ENCODE measurements at places on chromosomes 11 and 22.

- no peak for DNase-seq
- peaks cover 31% of the 10 kb centered on the region for H3K4me1 ChIP-seq
- H3K36me3 ChIP-seq = no peaks in the 10 kb centered on the region
- no peak overlapping the region for H3K27ac ChIP-seq
- no peaks in the 10 kb centered on the region for H3K27me3 ChIP-seq
Measured at GRCh38 chr11:75631086-75631730, 37.6 kb downstream of the MAP6 start.

DNA sequence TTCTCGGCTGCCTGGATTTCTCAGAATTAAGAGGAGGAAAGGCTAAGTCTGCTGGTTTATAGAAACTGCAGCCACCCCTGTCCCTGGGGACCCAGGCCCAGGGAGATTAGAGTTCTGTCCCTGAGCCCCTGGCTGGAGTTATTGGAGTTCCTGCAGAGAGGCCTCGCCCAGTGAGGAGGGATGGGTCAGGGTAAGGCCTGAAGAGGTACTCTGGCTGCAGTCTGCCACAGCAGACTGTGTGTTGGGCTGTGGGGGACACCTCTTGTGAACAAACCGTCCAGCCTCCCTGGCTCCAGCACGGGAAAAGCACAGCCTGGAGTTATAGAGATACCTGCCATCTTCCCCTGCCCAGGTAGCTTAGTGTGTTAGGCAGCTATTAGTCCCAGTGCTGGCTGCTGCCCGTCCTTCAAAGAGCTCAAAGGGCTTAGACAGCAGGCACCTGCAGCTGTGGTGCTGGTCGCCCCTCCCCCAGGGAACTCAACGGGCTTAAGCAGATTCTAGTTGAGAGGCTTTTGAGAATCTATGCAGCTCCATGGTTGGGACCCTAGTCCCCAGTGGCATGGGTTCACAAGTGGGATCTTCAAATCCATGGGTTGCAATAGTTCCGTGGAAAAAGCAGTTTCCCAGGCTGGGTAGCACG, 36.6 kb upstream of the MUC15 start:
- DNase-seq = no peak
- H3K27me3 ChIP-seq = no peaks in the 10 kb centered on the region
- peaks cover 8% of the 10 kb centered on the region for H3K36me3 ChIP-seq
- no peak overlapping the region for H3K4me3 ChIP-seq
- H3K27ac ChIP-seq = no peak overlapping the region
- H3K4me1 ChIP-seq = peaks cover 16% of the 10 kb centered on the region

DNA sequence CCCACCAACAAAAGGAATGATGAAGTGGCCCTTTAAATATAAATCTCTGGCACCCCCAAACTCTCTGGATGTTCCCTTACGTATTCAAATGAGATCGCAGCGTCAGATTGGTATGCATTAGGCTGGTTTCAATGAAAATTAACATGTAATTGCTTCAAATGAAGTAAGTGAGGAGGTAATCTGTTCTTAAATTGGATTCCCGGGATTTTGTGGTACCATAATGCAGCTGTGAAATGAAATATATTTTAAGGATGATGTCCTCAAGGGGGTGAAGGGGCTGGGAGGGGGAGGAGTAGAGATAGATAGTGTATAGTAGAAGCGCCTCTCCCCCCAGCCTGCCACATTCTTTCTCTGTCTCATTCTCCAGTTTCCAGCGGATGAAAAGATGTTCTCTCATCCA, 748.2 kb downstream of the NTM start:
- no peak overlapping the region for H3K4me3 ChIP-seq
- no peaks in the 10 kb centered on the region for H3K27me3 ChIP-seq
- no peak for DNase-seq
- H3K27ac ChIP-seq = no peak overlapping the region

DNA sequence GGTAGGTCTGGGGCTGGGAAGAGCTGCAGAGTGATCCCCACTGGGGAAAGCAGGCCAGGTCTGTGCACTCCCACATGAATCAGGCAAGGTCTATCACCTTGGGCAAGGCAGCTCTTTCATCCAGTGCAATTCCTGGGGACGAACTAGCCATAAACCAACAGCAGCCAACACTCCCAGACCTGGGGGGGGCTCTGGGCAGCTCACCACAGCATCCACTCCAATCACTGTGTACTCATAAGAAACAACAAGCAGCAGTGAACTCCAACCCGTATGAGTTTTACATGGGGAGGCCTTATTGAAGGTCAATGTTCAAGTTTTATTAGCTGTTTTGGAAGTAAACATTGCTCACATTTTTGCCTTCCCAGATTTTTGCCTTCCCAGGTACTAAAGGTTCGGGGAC, 157.4 kb upstream of the NAV2 start:
- H3K4me1 ChIP-seq = peaks cover 30% of the 10 kb centered on the region
- no peaks in the 10 kb centered on the region for H3K27me3 ChIP-seq
- no peak for DNase-seq

GRCh38 chr11:2216400-2217064, 44.9 kb upstream of the TH start:
- DNase-seq = no peak
- H3K4me1 ChIP-seq = peaks cover 22% of the 10 kb centered on the region
- no peak overlapping the region for H3K4me3 ChIP-seq
- peaks cover 56% of the 10 kb centered on the region for H3K27me3 ChIP-seq
- no peak overlapping the region for H3K27ac ChIP-seq
- peaks cover 5% of the 10 kb centered on the region for H3K36me3 ChIP-seq

GRCh38 chr11:68342459-68343158, 30.2 kb downstream of the LRP5 start:
- H3K4me1 ChIP-seq = peaks cover 58% of the 10 kb centered on the region
- peak overlapping the region; percentile 89 for H3K27ac ChIP-seq
- peaks cover 8% of the 10 kb centered on the region for H3K36me3 ChIP-seq
- no peak overlapping the region for H3K4me3 ChIP-seq

DNA sequence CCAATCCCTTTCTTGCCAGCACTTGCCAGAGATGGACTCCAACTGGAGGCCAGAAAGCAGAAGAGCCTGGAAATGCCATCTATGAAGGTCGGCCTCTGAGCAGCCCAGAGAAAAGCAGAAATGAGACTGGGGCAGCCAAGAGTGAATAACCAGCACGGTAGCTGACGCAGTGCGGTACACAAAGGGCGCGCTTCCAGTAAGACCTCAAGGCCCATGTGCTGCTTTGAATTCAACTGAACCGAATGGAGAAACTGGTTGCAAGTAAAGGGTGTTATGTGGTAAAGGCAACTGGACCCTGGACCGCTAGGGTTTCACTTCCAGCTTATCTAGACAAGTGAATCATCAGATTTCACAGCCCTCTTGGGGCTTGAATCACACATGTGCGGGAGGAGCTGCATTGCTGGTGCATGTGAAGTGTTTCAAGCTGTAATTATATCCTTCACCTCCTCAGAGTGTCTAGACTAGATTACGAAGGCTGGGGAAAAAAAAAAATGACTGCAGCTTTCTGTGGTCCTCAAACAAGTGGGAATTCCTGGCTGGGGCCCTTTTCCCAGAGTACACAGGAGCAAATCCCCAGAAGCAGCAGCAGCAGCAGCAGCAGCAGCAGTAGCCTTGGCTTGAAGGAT, 128.9 kb downstream of the CCDC34 start:
- H3K27ac ChIP-seq = no peak overlapping the region
- H3K36me3 ChIP-seq = no peaks in the 10 kb centered on the region
- no peak overlapping the region for H3K4me3 ChIP-seq

DNA sequence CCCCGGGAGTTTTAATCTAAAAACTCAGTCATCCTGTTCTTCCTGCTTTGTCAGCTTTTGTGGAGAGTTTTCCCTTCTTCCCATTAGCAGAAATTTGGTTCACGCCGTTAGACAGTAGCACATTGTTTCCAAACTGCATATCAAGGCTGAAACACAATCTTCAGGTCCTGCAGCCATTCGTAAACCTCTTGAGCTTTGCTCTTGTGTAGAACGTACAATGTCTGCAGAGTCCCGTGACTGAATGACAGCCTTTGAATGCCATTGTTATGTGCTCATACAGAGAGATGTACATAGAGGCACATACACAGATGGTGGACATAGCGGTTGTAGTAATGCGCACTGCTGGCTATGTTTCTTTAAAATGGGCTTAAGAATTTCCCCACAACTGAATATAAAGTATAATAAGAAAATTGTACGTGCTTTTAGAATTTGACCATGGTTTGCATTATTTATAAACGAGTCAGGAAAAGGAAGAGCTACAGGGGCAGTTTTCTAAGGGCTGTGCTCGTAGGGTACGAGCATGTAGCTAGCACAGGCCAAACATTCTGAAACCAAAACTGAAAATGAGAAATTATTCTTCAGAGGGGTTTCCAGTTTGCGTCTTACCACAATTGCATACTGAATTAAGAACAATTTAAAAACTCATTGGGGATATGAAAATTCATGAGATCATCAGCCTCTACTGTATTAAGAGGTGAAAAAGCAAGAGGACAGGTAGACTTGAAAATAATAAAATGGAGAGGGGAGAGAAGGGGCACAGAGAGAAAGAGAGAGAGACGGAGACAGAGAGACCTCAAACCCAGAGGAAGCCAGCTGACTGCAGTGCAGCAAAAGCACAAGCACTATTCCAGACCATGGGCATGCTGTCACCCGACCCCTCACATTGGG, 310.1 kb downstream of the CADM1 start:
- H3K4me3 ChIP-seq = no peak overlapping the region
- no peak for DNase-seq
- H3K36me3 ChIP-seq = no peaks in the 10 kb centered on the region
- peaks cover 17% of the 10 kb centered on the region for H3K27me3 ChIP-seq
- H3K27ac ChIP-seq = no peak overlapping the region

- no peak for DNase-seq
- H3K4me1 ChIP-seq = no peaks in the 10 kb centered on the region
- no peak overlapping the region for H3K27ac ChIP-seq
- no peak overlapping the region for H3K4me3 ChIP-seq
- no peaks in the 10 kb centered on the region for H3K36me3 ChIP-seq
- H3K27me3 ChIP-seq = peaks cover 100% of the 10 kb centered on the region
Measured at GRCh38 chr22:22717664-22718063, 73.2 kb downstream of the GGTLC2 start.

DNA sequence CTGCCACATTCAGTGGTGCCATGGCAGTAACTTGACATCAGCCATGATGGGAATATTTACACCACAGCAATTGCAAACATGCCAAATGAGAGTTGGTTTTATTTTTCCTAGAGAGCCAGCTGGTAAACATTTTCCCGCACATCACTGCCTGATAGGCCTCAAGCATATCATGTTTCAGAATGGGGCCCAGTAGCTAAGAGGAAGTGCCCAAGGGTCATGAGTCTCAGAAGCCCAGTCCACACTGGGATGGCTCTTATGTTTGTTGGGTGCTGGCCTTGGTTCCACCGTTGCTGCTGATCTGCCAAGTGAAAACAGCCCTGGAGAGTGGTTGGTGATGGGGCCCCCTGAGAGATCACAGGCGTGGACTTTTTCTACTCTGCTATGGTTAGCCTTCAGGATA, 64.3 kb upstream of the NAV2 start:
- H3K36me3 ChIP-seq = no peaks in the 10 kb centered on the region
- no peak for DNase-seq
- no peak overlapping the region for H3K27ac ChIP-seq

DNA sequence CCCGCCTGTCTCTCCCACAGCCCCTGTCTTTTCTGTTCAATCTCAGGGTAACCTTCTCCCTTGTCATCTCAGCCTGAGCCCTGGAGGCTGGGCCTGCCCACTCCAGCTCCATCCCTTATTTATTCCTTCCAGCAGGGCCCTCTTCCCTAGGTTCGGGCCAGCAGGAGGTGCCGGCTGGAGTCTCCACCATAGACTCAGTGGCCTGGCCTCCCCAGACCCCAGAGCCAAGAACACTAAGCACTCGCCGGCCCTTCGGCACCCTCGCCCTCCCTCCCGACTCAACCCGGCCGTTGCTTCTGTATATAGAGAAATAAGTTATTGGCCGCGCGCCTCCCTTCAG, 1.4 kb upstream of the RAB1B start:
- H3K27me3 ChIP-seq = no peaks in the 10 kb centered on the region
- H3K27ac ChIP-seq = peak overlapping the region; percentile 89
- no peak for DNase-seq
- peaks cover 12% of the 10 kb centered on the region for H3K4me1 ChIP-seq
- H3K36me3 ChIP-seq = peaks cover 30% of the 10 kb centered on the region
- peak overlapping the region; percentile 97 for H3K4me3 ChIP-seq

GRCh38 chr11:125270711-125271110, 106.2 kb downstream of the PKNOX2 start:
- H3K4me1 ChIP-seq = peaks cover 19% of the 10 kb centered on the region
- no peak for DNase-seq
- no peak overlapping the region for H3K4me3 ChIP-seq
- peaks cover 4% of the 10 kb centered on the region for H3K27me3 ChIP-seq
- no peaks in the 10 kb centered on the region for H3K36me3 ChIP-seq

DNA sequence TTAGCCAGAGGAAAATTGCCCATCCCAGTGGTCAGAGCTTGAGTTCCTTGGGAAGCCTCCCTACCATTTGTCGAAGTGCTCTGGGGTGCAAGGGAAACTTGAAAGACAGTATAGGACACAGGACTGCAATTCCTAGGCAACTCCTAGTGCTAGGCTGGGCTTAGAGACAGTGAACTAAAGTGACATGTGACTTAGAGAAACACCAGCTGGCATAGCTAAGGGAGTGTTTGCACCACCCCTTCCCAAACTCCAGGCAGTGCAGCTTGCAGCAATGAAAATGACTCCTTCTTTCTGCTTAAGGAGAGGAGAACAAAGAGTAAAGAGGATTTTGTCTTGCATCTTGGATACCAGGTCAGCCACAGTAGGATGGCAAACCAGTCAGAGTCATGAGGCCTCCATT, 388.0 kb downstream of the DYNC2H1 start:
- peaks cover 41% of the 10 kb centered on the region for H3K4me1 ChIP-seq
- H3K4me3 ChIP-seq = no peak overlapping the region
- no peak overlapping the region for H3K27ac ChIP-seq
- no peaks in the 10 kb centered on the region for H3K27me3 ChIP-seq
- DNase-seq = no peak
- H3K36me3 ChIP-seq = no peaks in the 10 kb centered on the region

- H3K4me1 ChIP-seq = peaks cover 3% of the 10 kb centered on the region
- no peaks in the 10 kb centered on the region for H3K27me3 ChIP-seq
- no peak overlapping the region for H3K4me3 ChIP-seq
- DNase-seq = peak; percentile 88
Measured at GRCh38 chr22:37623075-37624016, 14.7 kb downstream of the GGA1 start.

GRCh38 chr11:816433-816779, 2.3 kb upstream of the PNPLA2 start:
- peaks cover 15% of the 10 kb centered on the region for H3K4me1 ChIP-seq
- DNase-seq = no peak
- peaks cover 16% of the 10 kb centered on the region for H3K36me3 ChIP-seq
- H3K27ac ChIP-seq = no peak overlapping the region

- H3K4me1 ChIP-seq = no peaks in the 10 kb centered on the region
- DNase-seq = no peak
- H3K27me3 ChIP-seq = no peaks in the 10 kb centered on the region
Measured at GRCh38 chr22:44221710-44222475, 41.2 kb downstream of the PARVG start.

DNA sequence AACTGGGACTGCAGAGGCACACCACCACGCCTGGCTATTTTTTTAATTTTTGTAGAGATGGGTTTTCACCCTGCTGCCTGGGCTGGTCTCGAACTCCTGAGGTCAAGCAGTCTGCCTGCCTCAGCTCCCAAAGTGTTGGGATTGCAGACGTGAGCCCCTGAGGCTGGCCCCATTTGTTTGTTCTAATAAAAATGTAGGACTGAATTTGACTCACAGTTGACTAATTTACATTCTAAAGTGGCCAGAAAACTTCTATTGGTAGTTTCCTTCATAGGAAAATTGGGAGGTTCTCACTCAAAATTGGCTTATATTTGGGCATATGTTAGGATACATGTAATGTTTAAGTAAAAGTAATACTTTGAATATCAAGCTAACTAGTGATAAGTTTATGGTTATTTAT, 35.0 kb downstream of the PPFIA1 start:
- H3K4me3 ChIP-seq = no peak overlapping the region
- H3K36me3 ChIP-seq = peaks cover 24% of the 10 kb centered on the region
- H3K27ac ChIP-seq = peak overlapping the region; percentile 83
- peaks cover 29% of the 10 kb centered on the region for H3K4me1 ChIP-seq
- DNase-seq = no peak
- no peaks in the 10 kb centered on the region for H3K27me3 ChIP-seq
